Stimulated activated CD8-positive, alpha-beta memory T cell treated with anti-CD3 and anti-CD28 coated beads, Interleukin-7, amount 100 ng/mL, for 4 hours (primary cell): ENCODE measurements at places on chromosomes 1 and 21.

- DNase-seq: no peak
Measured at GRCh38 chr1:229197265-229197585, 73.7 kb upstream of the RAB4A start.

GRCh38 chr1:72643142-72643541 is 360.8 kb upstream of the NEGR1 start:
- no peak for DNase-seq

- no peak for DNase-seq
Measured at GRCh38 chr1:156842618-156843300, 16.2 kb downstream of the INSRR start.

- no peak for DNase-seq
Measured at GRCh38 chr1:50424045-50424883, 1.0 kb upstream of the DMRTA2 start.

DNA sequence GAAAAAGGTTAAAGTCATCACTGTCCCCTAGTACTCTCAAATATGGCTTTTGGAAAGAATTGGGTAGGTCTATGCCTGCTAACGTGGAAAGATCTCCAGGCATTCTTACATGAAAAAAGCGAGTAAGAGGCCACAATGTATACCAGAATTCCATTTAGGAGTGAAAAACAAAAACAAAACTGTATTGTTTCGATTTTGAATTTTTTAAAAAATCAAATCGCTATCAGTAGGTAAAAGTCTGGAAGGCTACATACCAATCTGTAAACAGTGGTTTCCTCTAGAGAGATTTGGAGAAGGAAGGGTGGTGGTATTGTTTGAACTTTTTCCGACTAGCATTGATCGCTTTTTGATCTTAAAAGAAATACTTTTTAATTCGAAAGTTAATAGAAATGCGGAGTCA is 55.9 kb downstream of the RRAGC start:
- no peak for DNase-seq

DNA sequence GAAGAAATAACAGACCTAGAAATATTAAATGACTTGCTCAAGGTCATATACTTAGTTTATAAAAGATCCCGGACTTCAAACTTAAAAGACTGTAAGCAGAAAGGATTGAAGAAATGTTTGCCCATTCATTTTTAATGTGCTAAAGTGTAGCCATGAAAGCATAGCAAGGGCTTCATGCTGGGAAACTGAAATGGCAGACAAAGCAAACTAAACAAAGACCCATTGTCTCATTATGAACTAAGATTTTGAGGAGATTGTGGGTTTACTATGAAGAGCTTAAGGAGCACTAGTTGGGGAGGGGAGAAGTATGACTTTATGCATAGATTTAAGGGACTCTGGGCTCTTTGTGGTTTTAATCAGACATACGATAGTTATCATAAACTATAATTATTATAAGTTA is 26.3 kb downstream of the ADAMTS1 start:
- DNase-seq: no peak

GRCh38 chr21:14737922-14738321 is 191.8 kb upstream of the SAMSN1 start:
- DNase-seq: peak; percentile 4

DNA sequence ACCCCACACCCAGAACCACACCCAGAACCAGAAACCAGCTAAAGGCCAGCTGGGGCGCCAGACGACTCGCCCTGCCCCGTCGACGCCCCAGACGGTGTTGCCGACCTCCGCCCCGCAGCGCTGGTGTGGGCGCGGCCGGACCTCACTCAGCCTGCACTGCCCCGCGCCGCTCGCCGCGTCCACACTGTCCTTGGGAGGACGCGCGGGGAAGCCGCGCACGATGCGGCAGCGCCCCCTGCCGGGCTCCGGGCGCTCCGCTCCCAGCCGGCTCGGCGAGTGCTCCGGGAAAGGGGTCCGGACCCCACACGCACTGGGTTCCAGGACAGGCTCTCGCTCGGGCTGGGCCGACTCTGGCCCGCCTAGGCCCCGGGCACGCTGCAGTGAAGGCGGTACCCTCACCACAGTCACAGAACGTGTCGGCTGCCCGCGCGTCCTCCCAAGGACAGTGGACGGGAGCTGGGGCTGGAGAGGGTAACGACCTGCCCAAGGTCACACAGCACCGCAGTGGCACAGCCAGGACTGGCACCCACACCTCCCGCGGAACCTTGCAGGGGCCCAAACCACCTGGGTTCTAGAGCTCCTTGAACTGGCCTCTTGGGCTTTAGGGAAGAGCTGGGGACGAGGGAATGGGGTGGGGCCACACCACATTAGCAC is 90.2 kb downstream of the DMRTA2 start:
- no peak for DNase-seq

GRCh38 chr1:157304271-157304670 is 166.1 kb upstream of the ETV3 start:
- DNase-seq: no peak

DNA sequence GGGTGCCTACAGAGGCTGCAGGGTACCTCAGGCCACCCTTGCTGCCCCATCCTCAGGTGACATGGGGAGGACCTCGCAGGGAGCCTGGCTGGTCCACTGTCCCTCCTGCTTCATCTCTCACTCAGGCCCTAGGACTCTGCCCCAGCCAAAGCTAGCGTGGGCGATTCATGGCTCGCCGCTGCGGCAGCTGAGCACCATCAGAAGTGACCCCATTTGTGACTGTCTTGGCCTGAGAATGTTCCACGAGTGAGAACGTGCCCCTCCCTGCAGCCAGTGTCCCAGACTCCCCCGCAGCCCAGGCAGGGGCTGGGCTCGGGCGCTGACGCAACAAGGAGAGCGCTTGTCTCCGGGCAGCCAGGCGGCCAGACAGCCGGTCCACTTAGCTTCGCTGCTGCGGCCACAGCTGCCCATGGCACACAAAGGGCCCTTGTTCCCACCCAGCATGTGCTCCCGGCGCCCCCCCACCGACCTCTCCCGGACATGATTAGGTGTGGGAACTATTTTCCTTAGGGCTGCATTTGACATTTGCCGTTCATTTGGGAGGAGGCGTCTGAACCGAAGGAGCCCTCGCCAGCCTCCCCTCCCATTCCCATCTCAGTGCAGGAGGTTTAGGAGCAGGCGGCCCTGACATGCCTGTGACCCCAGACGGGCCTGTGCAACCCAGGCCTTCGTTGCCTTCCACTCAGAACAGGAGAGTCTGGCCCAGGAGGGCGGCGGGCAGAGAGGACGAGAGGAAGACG is 19.3 kb upstream of the POFUT2 start:
- no peak for DNase-seq

DNA sequence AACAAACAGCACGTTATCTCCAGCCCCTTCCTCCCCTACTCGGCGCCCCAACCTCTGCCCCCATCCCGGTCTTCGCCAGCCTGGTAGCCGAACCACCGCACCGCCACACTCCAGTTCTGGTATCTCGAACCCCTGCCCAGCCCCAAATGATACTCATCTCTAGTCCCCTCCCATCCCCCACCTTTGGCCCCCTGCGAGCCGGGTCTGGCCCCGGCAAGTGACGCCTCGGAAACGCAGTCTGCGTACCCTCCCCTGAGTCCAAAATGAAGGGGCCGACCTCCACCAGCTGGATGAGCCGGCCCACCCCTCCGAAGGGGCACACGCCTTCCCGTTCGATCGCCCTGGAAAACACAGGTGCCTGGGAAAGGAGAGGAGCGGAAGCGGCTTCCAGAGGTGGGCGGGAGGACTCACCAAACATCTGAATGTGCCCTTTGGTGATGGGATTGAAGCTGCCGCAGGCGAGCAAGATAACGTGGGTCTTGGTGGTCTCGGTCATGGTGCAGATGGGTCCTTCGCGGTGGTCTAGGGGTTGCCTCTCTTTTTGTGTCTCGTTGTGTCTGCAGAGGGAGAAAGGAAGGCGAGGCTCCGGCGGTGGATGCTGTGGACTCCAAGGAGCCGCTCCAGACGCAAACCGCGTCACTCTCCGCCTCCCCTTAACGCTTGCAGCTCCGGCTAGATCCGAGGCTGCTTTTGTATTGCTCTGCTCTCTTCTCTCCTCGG is at the start of gene NMNAT2:
Gene NMNAT2 (minus strand): TSS at position 609 of the 720 bp plus-strand sequence. CDS start 113 bp downstream, at position 496.
- DNase-seq: no peak

GRCh38 chr1:70871790-70872189 is 175.8 kb downstream of the PTGER3 start:
- DNase-seq: no peak

DNA sequence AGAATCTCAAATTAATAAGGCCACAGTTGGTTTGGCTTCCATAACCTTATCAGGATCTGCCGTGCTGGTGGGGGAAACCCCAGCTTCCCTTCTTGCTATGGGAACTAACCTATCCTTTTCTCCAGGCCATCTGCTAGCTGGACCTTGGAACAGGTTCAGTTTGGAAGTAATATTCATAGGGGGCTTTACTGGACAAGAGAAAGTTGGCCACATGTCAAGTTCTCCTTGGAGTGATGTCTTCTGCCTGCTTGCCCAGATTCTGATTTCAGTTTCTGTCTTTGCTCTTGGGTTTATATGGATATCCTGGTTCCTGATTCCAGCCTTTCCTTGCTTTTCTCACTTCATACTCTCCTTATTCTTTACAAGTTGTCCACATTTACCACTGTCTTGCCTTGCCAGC is 279.6 kb downstream of the ASTN1 start:
- no peak for DNase-seq

GRCh38 chr1:77415579-77415978 is 133.8 kb downstream of the AK5 start:
- DNase-seq: no peak

DNA sequence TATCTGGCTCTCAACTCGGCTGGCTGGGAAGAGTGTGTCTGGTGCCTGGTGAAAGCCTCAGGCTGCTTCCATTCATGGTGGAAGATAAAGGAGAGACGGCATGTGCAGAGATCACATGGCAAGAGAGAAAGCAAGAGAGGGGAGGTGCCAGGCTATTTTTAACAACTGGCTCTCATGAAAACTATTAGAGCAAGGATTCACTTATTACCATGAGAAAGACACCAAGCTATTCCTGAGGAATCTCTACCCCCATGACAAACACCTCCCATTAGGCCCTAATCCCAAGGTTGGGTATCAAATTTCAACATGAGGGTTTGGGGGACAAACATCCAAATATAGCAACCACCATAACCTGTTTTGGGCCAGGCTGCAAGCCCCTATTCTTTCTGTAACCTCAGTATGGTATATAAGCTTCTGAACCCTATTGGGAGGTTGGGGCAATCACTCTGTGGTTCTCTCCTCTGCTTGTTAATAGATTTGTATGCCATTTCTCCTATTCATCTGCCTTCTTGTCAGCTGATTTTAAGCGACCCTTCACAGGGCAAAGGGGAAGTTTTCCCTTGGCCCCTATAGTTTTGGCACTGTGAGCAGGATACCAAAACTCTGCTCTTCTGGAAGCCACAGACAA is 179.0 kb upstream of the TNR start:
- no peak for DNase-seq

DNA sequence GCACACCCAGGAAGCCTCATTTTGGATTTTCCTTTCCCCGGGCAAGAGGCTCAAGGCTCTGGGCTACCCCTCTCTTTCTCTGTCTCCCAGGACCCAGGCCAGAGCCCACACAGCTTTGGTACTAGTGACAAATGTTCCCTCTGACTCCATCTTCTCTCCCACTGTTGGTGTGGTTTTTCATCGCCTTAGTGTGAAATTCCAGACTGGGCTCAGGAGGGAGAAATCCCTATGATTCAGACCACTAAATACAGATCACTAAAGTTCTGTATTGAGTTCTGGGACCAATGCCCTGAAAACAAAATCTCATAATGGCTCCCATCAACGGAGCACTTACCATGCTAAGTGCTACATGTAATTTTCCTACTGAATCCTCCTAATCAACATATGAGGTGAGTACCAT is 26.1 kb downstream of the IQGAP3 start:
- DNase-seq: no peak

GRCh38 chr21:42809577-42810475 is 69.5 kb downstream of the WDR4 start:
- no peak for DNase-seq

DNA sequence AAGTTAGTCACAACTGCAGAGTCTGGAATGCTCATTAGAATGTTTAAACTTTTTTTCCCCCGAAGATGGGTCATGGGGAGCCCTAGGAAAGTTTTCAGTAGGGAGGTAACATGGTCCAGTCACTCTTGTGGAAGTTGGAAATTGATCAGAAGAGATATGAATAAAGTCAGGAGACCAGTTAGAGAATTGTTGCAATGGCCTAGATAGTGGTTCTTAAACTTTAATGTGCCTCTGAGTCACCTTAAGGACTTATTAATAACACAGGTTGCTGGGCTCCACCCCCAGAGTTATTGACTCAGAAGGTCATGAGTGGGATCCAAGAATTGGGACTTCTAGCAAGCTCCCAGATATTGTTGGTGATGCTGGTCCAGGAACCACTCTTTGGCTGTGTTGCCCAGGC is 3.2 kb upstream of the TFAP2E start:
- no peak for DNase-seq

- no peak for DNase-seq
Measured at GRCh38 chr1:187451238-187451637, 622.5 kb downstream of the PLA2G4A start.

DNA sequence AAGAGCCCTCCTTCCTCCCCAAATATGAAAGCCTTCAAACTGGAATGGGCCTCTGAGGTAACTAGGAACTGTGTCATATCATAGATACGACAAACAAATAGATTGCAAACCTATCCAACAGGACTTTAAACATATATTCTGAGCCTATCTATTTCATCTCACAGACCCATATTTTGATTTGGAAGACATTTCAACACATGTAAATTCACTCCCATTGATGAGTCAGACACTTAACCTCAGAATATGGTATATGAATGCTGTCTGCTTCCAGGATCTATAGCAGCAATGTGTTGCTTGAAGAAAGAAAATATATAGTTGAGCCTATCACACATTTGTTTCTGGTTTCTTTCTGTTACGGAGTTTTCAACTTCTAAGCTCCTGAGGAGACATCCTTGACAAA is 221.9 kb upstream of the SAMSN1 start:
- DNase-seq: no peak

DNA sequence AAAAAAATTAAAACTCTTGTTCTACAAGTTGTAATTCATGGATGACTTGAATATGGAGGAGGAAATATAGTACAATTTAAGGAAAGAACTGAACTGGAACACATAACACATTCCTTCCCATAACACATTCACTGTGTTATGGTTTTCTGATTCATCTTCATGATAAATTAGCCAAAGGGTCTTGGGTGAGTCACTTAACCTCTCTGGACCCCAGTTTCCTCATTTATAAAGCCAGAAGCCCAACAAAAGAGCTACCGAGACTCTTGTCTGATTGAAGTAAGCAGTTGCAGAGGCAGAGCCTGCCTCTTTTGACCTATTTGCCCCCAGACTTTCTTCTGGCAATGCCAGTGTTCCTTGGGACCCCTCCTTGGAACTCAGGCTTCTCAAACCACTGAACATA is 161.9 kb upstream of the KCTD3 start:
- no peak for DNase-seq

DNA sequence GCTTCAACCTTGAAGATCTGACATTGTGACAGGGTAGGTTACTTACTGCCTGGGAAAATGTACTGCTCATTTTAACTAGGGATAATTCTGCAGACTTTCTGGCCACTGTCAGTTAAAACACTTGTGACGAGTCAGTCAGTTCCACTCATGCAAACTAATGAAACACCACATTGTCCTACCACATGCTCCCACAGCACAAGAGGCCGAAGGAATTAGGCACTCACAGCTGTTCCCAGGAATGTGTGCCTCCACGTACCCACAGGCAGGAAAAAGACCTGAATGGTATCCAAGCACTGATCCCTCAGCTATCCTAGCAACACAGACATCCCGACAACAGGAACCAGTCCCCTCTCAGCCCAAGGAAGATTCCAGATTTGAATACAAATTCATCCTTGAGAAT is 12.3 kb downstream of the BCAR3 start:
- no peak for DNase-seq
